ENCODE measurements at places on chromosomes 11 and 22.
A peak's percentile ranks its signal among the peaks of the same experiment; 100 is the strongest.

GRCh38 chr11:47863189-47863897 is 15.2 kb upstream of the NUP160 start:
- no peak for DNase-seq

GRCh38 chr22:21966643-21967516 is 14.2 kb upstream of the PPM1F start:
- peak; percentile 1 for DNase-seq

DNA sequence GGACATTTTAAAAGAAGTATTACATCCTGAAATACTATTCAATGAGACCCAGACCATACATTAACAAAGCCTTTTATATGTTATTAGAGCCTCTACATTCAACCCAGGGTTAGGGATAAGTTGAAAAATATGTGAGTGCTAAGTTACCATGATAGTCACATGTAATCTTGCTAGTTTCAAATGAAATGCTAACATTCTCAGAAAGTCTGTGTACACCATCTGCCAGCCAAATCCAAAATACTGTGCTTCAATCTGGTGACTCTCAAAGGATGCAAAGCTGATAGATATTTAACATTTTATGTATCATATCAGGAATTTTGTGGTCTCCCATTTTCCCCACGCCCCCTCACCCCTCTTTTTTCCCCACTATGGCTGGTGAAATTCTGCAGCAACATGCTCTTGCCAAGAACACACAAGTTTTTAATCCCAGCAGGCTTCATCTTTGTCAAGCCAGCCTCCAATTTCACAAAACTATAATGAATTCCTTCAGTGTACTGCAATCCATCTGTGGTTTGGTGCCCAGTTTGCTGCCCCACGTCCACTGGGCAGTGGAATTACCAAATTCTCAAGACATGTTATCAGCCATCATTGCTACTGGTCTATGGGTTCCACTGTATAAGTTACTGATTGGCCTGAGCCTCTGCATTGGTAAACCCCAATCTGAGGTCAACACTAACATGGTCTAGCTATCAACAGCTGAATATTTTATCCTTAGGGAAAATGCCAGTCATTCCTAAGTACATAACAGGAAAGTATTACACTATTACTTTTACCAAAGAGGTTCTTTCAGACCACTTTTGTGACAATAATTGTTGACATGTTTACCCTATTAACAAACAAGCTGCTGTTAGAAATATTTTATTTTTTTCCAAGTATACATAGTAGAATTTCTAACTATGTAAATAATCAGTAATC is 1.5 kb upstream of the PICALM start:
- no peak for DNase-seq

- DNase-seq: no peak
Observed at GRCh38 chr22:23068096-23068831, 2.1 kb upstream of the GNAZ start.

DNA sequence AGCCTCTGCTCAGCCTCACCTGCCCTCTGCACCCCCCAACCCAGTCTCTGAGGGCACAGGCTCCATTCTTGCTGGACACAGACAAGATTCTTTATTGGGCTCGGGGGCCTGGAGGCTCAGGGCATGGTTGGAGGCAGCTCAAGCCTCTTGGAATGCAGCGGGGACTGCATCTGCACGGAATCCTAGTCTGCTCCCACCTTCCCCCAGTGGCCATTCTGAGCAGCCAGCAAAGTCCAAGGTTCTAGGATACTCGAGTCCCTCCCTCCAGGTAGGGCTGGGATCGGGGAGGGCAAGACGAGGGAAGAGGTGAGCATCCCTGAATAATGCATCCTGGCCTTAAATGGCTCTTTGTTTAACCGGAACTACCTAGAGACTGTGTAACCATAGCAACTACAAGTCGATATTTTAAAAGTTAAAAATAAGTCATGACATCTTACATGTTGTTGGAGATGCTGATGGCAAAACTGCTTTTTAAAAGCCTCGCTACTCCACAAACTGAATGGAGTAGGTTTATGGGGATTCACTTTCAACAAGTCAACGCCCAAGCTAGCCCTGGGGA is 10.7 kb upstream of the IGSF22 start:
- peak; percentile 86 for DNase-seq

DNA sequence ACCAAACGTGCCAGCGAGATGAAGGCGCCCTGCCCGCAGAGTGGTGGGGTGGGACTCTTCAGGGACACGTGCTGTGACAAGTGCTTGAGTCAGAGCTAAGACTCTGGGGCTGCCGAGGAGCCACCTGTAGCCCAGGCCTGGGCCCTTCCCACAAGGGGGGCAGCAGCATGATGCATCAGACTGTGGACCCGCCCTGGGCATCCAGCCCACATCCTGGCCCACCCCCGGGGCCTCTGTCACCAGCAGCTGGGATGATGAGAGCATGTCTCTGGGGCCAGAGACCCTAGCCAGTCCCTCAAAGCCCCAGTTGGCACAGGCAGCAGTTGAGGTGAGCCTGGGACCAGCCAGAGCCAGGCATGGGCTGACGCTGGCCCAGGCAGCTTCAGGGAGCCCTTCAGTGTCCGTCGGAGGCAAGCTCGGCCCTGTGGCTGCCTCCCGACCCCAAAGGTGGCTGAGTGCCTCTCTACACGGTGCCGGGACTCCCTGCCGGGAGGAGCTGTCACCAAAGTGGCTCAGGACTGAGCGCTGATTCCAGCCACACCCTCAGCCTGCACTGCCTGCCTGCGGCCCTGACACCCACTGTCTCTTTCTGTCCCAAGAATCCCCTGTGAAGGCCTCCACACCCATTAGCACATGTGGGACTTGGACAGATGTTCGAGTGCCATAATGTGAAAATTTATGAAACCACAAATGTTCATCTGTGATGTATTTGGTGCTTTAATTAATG is 41.3 kb downstream of the CDKN1C start:
- DNase-seq: no peak

GRCh38 chr22:43854786-43855271 is 7.5 kb downstream of the SULT4A1 start:
- DNase-seq: peak; percentile 75

- DNase-seq: no peak
Observed at GRCh38 chr11:43818220-43818619, 62.4 kb upstream of the ALKBH3 start.

GRCh38 chr11:63369165-63369970 is at the start of gene SLC22A9:
Gene SLC22A9 (plus strand): TSS chr11:63369785. CDS start chr11:63370057, 272 bp downstream.
- no peak for DNase-seq

DNA sequence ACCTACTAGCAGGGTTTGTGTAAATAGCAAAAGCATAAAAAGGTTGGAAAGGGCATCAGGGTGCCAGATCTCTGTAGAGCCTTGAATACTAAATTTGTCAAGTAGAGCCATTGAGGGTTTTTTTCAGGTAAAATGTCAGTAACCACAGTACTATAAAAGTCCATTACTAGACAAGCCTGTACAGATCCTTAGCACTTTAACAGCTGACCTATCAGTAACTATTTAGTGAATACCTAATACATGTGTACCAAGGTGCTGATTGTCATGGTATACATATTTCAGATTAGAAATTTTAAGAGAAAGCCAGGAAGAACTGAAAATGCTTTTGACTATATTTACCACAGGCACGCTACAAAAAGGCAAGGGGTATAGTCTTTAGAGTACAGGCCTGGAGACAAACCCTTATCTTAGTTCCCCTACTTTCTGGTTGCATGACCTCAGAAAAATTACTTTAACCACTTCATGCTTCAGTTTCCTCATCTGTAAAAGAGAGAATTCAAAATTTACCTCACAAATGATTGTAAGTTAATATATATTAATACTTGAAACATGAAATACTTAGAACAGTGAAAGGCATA is 57.9 kb downstream of the RAB38 start:
- no peak for DNase-seq

- no peak for DNase-seq
Observed at GRCh38 chr11:24324211-24324610, 172.6 kb upstream of the LUZP2 start.

DNA sequence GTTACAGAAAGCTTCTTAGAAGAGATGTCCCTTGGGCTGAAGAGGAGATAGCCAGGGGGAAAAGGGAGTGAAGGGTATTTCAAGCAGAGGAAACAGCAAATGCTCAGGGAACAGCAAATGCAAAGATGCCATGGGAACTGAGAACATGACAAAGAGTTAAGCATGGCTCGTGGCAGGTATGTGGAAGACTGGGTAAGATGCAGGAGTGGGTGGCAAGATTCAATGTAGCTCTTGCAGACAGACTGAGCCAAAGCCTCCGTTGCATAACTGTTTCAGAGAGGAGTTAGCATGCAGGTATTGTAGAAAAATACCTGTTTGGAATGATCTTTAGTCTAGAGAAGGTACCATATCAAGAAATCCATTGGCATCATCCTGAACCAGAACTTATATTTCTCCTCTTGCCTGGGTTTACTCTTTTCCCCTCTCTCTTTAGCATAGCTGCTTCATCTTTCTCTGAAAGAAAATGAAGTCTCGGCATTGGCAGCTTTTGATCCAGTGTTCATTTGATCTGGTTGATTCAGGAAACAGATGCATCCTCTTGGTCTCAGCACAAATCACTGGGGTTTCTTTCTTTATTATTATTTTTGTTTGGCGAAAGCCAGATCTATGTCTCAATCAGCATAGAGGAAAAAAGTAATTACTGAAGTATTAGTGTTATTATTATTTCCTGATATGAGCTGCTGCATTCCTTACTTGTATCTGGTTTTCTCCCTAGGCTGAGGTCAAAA is 41.7 kb upstream of the NUP160 start:
- no peak for DNase-seq

DNA sequence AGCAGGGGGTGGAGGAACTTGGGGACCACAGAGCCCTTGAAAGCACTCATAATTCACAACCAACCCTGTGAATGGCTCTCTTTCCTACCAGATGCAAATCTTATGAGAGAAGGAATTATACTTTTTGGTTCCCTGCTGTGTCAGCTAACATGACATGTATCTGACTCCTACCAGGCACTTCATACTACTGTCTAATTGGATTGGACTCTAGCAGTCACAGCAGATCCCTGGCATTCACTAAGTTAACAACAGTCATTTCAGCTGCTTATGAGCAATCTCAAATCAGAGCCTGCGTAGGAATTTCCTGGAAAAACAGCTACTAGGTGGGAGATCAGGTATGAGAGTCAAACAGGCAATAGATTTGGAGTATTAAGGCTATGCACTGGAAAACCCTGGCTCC is 11.1 kb upstream of the ENDOD1 start:
- DNase-seq: no peak

GRCh38 chr22:38987171-38987895 is 5.2 kb downstream of the APOBEC3B start:
- DNase-seq: no peak

DNA sequence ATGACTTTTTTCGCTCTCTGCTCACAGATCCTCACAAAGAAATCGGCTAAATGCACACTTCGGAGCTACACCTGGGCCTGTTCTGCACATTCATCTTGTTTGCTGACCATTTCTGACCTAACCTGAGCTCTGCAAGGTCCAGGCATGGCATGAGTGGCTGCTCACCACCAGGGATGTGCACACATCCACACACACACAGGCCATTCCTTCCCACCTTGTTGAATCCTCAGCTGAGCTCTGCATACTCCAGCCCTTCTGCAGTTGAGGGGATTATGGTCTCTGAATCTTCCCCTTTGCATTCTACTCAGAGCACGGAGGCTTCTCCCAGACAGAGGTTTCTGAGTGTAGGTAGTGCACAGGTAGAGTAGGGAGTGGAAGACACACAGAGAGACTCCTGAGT is 411.9 kb upstream of the B3GAT1 start:
- DNase-seq: no peak

GRCh38 chr11:76623171-76623883 is 47.2 kb downstream of the LRRC32 start:
- no peak for DNase-seq

GRCh38 chr11:46694072-46694471 is 6.3 kb downstream of the ARHGAP1 start:
- DNase-seq: no peak

GRCh38 chr11:129989149-129989813 is 13.4 kb downstream of the PRDM10 start:
- no peak for DNase-seq

DNA sequence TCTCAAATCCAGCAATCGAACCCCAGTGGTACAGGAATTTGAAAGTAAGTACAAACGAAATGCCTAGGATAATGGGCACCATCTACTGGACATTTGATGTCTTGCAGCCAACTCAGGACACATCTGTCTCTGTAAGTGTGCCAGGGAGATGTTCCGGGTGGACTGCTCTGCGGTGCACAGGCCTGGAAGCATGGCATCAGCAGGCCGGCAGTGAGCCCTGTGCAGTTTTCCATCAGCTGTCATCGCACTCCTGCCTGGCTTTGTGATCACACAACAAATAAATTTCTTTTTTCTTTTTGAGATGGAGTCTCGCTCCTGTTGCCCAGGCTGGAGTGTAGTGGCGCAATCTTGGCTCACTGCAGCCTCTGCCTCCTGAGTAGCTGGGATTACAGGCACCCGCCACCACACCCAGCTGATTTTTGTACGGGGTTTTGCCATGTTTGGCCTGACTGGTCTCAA is 71.0 kb downstream of the JAM3 start:
- DNase-seq: peak; percentile 95

- no peak for DNase-seq
Observed at GRCh38 chr11:134978388-134979088, 566.5 kb upstream of the B3GAT1 start.

- DNase-seq: peak; percentile 92
Observed at GRCh38 chr22:50305923-50306566, 1.4 kb downstream of the PLXNB2 start.

- peak; percentile 94 for DNase-seq
Observed at GRCh38 chr11:112748713-112749543, 212.3 kb upstream of the NCAM1 start.

GRCh38 chr11:115616971-115617370 is 112.8 kb upstream of the CADM1 start:
- no peak for DNase-seq

DNA sequence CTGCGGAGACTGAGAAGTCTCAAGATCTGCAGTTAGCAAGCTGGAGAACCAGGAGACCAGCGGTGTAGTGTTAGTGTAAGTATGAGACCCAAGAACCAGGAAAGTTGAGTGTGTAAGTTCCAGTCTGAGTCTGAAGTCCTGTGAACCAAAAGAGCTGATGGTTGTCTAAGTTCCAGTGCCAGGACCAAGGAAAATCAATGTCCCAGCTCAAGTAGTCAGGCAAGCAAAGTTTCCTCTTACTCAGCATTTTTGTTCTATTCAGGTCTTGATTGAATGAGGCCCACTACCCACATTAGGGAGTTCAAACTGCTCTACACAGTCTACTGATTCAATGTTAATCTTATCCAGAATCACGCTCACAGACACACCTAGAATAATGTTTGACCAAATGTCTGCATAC is 11.0 kb downstream of the USP28 start:
- DNase-seq: no peak

- no peak for DNase-seq
Observed at GRCh38 chr11:72808331-72808798, 5.8 kb upstream of the ATG16L2 start.

DNA sequence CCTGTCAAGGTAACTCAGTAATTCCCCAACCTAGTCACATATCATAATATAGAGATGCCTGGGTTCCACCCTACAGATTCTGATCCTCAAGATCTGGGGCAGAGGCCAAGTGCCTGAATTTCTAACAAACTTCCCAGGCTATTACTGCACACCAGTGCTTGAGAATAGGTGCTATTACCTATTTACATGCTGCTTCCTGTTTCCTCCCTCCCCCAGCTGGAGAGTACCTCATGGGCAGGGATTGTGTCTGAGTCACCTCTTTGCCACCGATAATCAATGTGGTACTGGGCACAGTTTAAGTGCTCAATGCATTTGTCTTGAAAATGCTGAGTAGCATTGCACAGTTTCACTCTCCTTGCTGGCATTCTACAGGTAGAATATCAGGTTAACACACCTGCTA is 582.2 kb upstream of the CADM1 start:
- no peak for DNase-seq

All from posterior cingulate gyrus (tissue), 11 donors.